ENCODE measurements at places on chromosomes 1 and 21.

DNA sequence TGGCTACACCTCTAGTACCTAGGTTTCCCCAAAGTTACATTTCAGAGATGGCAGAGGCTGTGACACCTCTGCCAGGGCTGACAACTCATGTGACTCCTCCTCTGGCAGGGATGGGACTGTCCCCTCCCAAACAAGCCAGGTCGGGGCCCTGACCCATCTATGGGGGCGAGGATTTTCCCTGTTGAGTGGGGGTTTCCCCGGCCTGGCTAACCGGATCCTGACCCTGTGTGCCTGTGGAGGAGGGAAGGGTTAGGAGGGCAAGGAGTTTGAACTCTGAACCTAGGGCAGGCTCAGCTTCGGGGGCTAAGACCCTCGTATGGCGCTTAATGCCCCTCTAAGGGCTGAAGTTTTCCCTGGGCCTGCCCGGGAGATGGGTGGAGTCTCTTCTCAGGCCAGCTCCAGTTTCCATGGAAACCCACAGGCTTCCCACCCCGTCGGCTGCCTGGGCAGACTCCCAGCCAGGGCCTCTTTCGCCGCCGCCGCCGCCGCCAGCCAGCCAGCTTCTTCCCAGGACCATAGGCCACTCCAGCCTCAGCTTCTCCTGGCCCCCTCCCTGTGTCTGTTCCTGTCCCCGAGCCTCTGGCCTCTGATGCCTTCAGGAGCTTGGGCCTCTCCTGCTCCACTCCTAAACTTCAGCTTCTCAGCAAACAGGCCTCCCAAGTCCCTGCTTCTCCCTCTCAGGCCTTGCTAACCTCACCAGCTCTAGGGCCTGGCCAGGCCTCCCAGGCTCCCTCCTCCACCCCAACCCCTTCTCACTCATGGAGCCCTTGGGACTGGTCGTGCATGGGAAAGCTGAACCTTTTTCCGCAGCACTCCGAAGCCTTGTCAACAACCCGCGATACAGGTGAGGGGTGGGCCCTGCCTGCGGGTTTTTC lies at the start of gene BTBD19:
BTBD19 (plus strand) TSS at position 461 of the 875 bp plus-strand sequence; CDS start at position 759, 298 bp downstream.
- DNase-seq = no peak

- DNase-seq = no peak
These were observed 26.1 kb upstream of the ZNF496 start for GRCh38 chr1:247357781-247358211.

GRCh38 chr1:152348447-152348846 lies 11.4 kb downstream of the FLG2 start:
- no peak for DNase-seq

- no peak for DNase-seq
These were observed 245.2 kb downstream of the TRABD2B start for GRCh38 chr1:47751996-47752451.

DNA sequence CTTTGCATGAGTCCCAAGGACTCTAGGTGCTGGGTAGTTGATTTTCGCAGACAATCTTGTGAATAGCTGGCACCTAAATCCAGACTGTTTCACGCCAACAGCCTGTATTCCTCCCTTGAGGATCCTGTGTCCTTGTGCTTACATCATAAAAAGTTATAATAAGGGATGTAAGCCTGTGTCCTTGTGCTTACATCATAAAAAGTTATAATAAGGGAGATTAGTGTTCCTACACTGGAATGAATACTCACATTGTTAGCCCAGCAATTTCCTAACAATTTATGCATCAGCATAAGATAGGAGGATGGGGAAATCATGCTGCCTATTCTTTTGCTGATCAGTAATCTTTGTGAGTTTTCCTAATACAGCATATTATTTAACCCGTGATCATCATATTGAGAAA lies 4.0 kb upstream of the HSD3B2 start:
- no peak for DNase-seq

GRCh38 chr1:208029381-208030287 lies 118.7 kb upstream of the CD34 start:
- peak; percentile 22 for DNase-seq

GRCh38 chr1:150268340-150268704 lies 494 bp downstream of the APH1A start:
- DNase-seq = no peak

DNA sequence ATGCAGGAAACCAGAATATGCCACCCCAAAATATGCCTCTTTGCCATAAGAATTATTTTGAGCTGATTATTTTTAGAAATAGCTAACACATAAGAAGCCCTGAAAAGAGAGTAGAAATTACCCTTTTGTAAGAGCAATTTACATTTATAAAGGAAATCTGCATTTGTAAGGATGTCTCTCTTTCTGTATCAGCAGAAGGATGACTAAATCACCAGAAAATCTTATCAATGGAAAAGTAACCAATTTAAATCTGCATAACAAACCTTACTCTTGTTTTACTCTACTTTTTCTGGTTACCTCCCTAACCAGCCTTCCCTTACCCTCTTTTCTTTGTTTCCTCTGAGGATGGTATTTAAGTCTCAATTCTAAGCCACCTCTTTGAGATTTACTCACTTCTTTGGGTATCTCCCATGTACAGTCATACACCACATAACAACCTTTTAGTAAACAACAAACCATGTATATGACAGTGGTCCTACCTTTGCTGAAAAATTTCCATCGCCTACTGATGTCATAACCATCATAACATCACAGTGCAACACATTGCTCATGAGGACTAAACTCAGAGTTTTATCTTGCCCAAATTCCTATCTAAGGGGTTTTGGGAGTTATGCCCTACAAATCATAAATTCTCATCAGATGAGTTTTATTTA lies 126.6 kb upstream of the PLPPR4 start:
- DNase-seq = no peak

- no peak for DNase-seq
These were observed 25.5 kb downstream of the SYT2 start for GRCh38 chr1:202684716-202685115.

DNA sequence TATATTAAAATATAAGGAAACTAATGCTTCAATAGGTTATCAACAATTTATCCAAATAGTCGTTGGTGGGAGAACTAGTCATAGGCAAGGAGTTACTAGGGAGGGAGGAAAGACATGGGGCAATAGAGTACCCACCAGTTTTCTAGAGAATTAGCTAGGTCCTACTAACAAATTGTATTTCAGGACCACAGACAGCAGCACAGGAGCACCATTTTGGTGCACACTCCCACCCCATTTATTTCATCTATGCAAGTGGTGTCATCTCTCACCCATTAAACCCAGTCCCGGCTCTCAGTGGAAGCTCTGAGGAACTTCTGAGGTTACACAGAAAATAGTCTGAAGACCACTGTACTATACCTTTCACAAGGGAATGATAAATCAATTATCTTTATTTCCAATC lies 89.0 kb upstream of the BCAR3 start:
- DNase-seq = no peak

DNA sequence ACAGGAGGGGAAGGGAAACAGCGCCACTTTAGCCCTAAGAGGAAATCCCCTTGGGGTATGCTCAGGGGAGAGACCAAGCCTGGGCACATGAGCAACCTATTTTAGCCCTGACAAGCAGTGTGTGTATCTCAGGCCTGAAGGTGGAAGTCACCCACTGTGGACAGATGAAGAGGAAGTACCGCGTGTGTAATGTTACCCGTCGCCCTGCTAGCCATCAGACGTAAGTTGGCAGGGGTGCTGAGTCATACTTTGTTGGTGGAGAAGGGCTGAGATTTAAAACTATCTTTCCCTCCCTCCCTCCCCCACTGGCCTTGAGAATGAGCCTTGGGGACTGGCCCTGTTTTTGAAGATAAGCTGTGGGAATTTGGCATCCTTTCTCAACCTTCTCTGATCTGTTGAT lies 11.2 kb downstream of the AGO1 start:
- no peak for DNase-seq

GRCh38 chr21:32299695-32300094 lies 1.0 kb downstream of the MRAP start:
- no peak for DNase-seq

GRCh38 chr1:3399732-3400131 lies 54.7 kb upstream of the ARHGEF16 start:
- DNase-seq = no peak

GRCh38 chr1:225766967-225767633 lies 10.5 kb upstream of the SRP9 start:
- peak; percentile 94 for DNase-seq

DNA sequence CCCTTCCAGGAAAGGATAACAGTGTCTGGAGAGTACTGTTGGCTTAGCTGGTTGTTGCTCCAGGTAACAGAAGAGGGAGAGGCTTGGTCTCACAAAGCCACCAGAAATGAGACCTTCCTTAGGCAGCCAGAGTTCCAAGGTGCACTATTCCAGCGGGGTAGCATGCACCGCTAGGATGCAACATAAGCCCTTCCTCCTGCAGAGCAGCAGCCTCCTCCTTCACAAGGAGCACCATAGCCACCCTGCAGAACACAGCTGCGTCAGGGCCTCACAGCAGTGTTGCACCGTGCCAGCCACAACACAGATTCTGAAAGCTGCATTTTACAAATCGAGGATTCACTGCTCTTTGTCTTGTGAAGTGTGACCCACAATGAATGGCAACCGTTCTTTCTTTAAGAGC lies 142.0 kb downstream of the CLIC6 start:
- no peak for DNase-seq

- no peak for DNase-seq
These were observed 137.1 kb downstream of the LIPI start for GRCh38 chr21:14073615-14074014.

GRCh38 chr1:180953291-180954004 lies 40.8 kb downstream of the KIAA1614 start:
- no peak for DNase-seq

GRCh38 chr21:41459884-41460534 lies 34.0 kb downstream of the MX1 start:
- DNase-seq = no peak

GRCh38 chr1:17630048-17630830 lies 90.7 kb downstream of the ARHGEF10L start:
- DNase-seq = no peak

DNA sequence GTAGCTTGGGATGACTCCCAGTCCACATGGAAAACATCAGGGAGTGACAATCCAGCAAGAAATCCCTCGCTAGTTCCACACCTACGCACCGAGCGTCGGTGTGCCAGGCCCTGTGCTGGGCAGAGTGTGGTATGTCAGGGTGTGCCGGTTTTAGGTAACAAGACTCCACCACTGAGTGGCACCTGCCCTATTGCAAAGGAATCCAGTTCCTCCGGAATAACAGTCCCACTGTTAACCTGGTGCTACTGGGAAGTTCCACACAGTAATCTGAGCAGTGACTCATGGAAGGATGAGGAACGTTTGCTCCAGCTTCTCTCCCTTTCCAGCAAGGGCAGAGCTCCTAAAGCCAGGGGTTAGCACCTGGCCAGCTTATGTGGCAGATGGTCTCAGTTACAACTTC lies 14.3 kb downstream of the RNF207 start:
- no peak for DNase-seq

GRCh38 chr1:6248932-6249738 lies 5.2 kb downstream of the HES3 start:
- DNase-seq = no peak

DNA sequence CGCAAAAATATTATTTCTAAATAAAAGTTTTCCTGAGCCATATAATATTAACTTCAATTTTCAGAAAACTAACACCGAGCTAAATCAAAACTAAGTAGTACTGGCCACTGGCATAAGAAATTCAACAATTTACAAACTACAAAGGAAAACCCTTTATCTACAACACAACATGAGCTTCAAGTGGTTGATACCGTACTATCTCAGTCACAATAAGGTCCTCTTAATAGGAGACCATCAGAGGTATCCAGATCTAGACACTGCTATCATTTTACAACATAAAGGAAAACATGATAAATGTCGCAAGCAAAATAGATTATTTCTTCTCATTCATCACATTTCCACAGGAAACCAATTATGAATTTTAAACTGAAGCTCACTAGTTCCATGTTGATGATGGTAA lies 39.5 kb downstream of the GATAD2B start:
- no peak for DNase-seq

DNA sequence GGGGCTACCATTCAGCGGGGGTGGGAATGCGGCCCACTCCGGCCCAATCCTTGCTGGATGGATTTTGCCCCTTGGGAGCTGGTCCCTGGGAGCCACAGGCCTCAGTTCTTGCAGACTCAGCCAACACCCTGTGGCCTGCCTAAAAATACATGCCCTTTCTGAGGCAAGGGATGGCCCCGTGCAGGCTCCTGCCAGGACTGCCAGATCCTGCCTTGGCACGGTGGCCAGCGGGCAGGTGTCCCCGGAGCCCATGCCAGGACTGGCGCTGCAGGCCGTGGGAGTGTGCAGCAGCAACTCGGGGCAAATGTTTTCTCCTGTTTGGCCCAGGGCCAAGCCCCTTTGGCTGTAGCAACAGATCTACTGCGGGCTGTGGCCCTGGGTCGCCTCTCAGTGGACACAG lies 1.6 kb upstream of the PANK4 start:
- DNase-seq = no peak

DNA sequence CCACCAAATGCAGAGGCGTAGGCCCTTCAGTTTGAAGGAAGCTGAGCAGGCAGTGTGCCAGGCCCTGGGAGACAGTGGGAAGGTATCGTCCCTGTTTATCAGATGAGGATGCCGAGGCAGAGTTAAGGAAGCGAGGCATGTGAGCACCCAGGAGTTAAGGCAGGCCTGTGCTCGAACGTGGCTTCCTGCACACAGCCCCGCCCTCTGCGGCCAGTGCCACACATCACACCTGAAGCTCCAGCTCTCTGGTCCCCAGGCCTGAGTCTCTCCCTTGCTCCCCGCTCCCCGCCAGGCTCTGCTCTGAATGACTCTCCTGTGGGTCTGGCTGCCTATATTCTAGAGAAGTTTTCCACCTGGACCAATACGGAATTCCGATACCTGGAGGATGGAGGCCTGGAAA lies 32.1 kb downstream of the EPHX1 start:
- DNase-seq = no peak

GRCh38 chr1:175824079-175824478 lies 80.7 kb upstream of the TNR start:
- DNase-seq = peak; percentile 5

GRCh38 chr1:207883104-207883651 lies 27.7 kb downstream of the CD34 start:
- no peak for DNase-seq

GRCh38 chr21:39874206-39874605 lies 7.0 kb downstream of the PCP4 start:
- DNase-seq = no peak

- DNase-seq = no peak
These were observed 40.1 kb downstream of the TLR5 start for GRCh38 chr1:223102797-223103533.
